ENCODE measurements at places on chromosomes 6 and 20.

- no peak for DNase-seq
Measured at GRCh38 chr6:51472745-51473487, 614.5 kb downstream of the PKHD1 start.

- no peak for DNase-seq
Measured at GRCh38 chr6:12962987-12963386, 246.4 kb downstream of the PHACTR1 start.

DNA sequence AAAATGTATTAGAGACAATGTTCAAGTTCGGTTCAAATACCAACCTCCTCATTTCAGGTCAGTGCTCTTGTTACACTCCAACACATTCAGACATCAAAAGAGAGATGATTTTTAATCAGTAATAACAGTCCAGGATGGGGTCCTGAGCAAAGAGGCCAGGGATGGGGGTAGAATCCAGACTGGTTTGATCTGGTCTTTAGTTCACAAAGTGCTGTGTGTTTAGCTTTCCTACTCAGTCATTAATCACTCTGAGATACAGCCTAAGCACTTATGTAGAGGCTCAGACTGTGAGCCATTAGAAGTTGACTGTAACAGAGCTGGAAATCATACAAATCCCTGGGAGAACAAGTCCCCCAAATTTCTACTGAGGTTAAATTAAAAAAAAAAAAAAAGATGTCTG, 241.6 kb downstream of the PTPRK start:
- DNase-seq = no peak

DNA sequence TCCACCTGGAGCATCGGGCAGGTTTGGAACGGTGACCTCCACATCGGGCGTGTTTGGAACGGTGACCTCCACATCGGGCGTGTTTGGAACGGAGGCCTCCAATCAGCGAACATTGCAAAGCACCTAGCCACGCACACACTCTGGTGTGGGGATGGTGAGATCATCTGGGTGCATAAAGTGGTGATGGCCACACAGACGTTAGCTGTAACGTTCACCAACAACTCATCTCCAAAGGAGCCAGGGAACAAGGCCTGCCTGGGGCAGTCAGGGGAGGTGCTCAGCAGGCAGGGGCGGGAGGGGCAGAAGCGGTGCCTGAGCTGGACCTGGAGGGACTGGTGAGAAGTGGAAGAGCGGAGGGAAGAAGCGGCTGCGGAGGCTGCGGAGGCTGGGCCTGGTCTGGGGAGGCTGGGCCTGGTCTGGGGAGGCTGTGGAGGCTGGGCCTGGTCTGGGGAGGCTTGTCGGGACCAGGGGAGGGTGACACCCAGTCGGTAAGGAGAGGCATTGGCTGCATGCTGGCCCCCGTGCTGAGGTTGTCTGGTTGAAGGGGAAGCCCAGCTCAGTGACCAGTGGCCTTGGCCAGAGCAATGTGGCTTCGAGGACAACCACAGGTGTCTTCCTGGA, 89.9 kb downstream of the PSMB1 start:
- DNase-seq = no peak

DNA sequence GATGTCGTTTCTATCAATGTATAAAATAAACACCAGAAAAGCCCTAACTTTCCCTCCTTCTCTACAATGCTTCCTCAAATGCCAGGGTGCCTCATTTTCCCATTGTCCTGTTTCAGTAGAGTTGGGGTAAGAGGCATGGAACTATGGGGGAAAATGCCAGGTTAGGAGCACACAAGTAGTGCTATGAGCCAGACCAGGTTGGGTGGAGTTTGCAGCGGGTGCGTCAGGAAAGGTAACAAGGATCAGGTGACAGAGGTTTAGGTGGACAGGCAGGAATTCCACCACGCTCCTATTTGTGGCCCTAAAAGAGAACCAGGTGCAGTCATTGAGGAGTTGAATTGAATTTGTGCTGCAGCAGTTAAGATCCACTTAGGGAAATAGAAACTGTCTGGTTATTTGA, 36.5 kb downstream of the SYTL3 start:
- DNase-seq = no peak

- DNase-seq = no peak
Measured at GRCh38 chr20:10369723-10370090, 64.3 kb downstream of the MKKS start.

- DNase-seq = no peak
Measured at GRCh38 chr6:6397842-6398241, 77.4 kb upstream of the F13A1 start.

- DNase-seq = peak; percentile 84
Measured at GRCh38 chr6:17584241-17584803, 15.8 kb upstream of the FAM8A1 start.

- DNase-seq = no peak
Measured at GRCh38 chr20:58171796-58172425, 56.5 kb downstream of the ANKRD60 start.

DNA sequence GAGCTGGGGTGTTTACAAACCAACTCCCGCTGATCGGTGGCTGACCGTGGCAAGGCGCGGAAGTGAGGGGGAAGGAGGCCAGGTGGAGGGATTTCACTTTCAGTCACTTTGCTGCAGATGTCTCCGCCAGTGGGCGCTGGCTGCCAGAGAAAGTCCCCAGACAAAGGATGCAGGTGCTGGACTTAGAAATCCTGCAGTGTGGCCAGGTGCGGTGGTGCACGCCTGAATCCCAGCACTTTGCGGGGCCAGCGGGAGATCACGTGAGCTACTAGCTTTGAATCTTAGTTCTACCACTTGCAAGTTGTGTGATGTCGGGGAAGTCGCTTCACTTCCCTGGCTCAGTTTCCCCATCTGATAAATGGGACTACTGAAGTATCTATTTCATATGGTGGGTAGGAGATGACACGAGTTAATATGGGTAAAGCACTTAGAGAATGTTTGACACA, 180.4 kb downstream of the ZNF217 start:
- peak; percentile 11 for DNase-seq

DNA sequence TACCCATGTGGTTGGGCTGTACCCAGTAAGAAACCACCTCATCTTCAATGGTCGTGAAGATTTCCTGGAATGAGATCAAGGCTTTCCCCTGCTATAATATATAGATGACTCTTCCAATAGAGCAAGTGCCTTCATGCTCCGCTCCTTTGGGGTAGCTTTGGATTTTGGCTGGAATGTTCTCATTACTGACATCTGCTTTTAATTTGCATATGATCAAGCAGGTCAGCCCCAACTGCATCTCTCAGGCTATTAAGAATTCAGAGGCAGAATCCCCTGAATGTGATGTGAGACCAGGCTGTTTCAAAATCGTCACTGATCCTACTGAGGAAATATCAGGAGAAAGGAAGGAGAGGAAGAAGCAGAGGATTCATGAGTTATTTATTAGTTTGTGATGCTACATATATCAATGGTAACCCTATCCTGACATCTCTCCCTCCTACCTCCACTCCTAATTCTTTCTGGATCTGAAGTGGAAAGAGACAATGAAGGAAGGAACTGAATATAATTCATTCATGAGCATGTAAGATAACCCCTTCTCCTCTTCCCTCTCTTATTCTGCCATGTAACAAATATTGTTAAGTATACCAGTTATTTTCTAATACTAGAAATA, 47.6 kb upstream of the FUCA2 start:
- no peak for DNase-seq

GRCh38 chr6:139542351-139542750, 167.9 kb upstream of the CITED2 start:
- DNase-seq = no peak

DNA sequence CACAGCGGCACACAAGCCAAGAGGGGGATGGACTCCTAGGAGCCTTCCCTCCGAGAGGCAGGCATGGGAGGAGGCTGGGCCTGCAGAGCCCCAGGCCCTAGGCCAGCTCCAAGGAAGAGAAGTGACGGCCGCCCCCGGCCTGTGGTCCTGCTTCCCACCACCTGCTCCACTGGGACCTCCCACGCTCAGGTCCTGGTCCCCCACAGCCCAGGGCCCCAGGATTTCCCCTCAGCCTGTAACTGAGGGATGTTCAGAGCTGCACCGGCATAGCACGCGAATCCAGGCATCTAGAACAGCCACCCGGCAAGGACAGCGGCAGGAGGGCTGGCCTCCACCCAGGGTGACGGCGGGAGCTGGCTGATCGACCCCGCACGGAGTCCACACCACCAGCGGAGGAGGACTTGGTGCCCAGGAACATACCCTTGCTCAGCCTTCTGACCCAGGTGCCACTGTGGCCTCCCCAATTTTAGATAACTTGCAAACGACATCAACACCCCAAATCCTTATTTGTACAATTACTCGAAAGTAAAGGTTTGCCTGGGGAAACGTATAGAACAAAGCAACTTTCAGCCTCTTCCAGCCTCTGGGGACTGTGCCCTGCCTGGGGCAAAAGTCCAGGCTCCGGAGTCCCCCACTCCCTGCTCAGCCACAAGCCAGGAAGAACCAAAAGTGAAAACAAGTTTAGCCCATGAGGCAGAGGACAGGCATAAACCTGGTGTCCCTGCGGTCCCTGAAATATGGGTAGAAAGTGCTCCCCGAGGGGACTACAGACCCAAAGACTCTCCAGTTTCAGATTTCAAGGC, 3.5 kb downstream of the GATA5 start:
- no peak for DNase-seq

GRCh38 chr6:16810411-16810810, 49.2 kb upstream of the ATXN1 start:
- no peak for DNase-seq

DNA sequence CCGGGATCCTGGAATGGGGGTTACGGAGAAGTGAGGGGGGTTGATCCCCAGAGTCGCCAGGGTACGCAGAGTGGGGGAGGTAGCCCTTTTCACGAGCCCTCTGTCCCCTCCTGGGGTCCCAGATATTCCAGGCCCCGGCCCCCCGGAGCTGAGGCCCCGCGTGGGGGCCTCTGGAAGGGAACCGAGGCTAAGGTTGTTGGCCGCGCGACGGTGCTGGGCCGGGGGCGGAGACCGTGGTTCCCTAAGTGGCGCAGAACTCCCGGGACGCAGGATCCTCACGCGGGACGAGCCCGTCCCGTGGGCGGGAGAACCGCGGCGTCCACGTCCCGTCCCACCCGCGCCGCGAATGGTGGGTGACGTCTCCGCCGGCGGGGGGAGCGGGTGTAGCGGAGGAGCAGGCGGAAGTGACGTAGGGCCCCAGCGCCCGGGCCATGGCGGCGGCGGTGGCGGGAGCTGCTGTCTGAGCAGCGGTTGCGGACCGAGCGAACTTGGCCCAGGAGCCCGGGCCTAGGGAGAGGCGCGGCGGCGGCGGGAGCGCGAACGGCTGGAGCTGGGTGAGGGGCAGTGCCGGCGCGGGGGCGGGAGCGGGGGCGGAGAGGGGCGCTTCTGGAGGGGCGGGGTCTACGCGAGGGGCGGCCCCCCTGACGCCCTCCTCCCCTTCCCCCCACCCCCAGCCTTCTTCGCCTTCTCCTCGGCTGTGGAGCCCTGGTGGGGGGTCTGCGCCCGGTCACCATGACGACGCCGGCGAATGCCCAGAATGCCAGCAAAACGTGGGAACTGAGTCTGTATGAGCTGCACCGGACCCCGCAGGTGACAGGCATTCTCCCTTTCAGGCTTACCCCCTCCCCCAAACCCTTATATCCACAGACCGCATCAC, at the start of gene RING1:
TSS of gene RING1 (plus strand) at position 410 of the 877 bp plus-strand sequence. CDS start at position 733, 323 bp downstream.
- DNase-seq = peak; percentile 77

- DNase-seq = no peak
Measured at GRCh38 chr6:134511984-134512683, 194.2 kb upstream of the SGK1 start.

DNA sequence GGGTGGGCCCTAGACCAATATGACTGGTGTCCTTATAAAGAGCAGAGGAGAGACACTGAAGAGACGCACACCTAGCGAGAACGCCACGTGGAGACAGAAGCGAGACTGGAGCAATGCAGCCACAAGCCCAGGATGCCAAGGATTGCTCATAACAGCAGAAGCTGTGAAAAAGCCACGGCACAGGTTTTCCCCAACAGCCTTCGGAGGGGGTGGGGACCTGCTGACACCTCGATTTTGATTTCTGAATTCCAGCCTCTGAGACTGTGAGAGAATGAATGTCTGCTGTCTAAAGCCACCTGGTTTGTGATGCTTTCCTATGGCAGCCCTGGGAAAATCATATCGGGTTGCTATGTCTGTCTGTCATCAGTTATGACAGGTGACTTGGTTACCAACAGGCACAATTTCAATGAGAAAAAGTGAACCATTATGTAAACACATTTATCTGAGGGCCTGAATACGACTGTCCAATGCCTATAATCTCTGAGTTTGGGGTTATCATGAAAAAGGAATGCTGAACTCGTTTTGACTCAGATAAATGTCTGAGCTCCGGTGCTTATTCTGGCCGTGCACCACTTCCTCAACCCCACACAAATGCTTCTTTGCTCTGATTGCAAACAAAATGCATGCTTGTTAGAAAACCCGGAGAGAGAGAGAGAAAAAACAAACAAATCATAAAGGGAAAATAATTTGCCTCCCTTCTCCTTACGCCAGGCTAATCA, 769.7 kb downstream of the PTPRT start:
- DNase-seq = no peak

DNA sequence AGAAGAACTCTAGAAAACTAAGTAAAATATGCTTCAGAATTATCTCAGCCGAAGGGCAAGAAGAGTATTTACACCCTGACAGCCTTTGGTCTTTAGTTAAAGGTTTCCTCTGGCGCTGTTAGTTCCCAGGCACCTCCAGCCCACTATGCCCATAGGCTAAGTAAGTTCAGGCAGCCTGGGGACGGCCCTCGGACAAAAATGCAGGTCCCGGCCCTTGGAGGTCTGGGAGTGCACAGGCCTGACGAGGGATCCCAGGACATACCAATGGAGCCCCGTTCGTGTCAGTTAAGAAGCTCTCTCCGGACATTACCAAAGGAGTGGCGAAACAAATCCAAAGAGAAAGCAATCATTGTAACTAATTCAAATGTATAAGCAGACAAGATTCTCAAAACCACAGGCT, 311.8 kb downstream of the CD83 start:
- DNase-seq = no peak

DNA sequence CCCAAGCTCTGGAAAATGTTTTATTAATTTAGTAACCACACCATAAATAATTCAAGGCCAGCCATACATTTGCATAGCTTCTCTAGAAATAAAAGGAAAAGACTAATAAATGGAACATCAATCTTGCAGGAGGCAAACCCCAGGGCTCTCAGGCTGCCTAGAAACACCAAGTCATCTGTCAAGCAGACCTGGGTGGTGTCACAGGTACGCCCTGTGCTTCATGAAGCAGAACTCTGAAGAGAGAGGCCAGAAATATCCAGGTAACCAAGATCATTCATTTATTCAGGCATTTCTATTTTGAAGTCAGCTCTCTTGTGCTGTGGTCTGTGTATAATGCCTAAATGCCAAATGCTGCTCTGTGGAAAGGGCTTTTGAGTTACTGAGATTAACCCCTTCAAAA, 45.3 kb upstream of the ARMH2 start:
- DNase-seq = no peak
